ENCODE measurements at places on chromosomes 7 and 10.

- no peak for DNase-seq
These were observed 1135.2 kb downstream of the CNTNAP2 start for GRCh38 chr7:147251751-147252325.

- DNase-seq = no peak
These were observed 49.5 kb downstream of the VSTM2A start for GRCh38 chr7:54591404-54592386.

GRCh38 chr10:75828413-75828812 is 397.0 kb downstream of the LRMDA start:
- no peak for DNase-seq

- no peak for DNase-seq
These were observed 71.8 kb upstream of the GSDME start for GRCh38 chr7:24828891-24829661.

DNA sequence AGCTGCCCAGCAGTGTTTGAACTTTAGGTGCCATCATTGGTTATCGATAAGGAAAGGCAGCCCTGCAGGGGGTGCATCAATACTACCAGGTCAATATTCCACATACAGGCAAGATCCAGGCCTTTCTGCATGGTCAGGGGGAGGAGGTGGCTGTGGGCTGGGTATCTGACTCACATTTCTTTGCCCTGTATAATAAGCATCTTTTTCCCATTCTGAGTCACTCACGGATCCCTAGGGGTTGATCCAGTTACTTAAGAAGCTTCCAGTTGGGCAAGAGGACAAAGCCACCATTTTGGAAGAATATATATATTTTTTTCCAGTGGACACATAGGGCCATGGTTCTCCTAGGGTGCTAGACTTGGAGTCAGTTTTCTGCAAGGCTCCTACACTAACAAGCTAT is 114.2 kb upstream of the HABP2 start:
- DNase-seq = no peak

- no peak for DNase-seq
These were observed 24.0 kb upstream of the HELLS start for GRCh38 chr10:94521276-94522250.

DNA sequence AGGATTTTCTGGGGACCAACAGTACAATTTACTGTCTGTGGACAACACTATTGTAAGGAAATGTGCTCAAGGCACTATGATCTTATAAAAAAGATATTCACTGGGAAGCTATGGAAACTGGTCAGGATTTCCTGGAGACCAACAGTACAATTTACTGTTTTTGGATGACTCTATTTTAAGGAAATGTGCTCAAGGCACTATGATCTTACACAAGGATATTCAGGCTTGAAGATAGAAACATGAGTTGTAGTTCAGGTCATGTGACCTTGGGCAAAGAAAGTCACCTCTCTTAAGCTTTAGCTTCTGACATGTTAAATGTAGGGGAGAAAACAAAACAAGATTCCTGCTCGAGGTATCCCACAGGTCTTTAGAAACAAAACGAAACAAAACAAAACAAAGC is 1.7 kb upstream of the ITPRID1 start:
- no peak for DNase-seq

- no peak for DNase-seq
These were observed 129.1 kb upstream of the BTBD16 start for GRCh38 chr10:122141821-122142640.

GRCh38 chr7:147909431-147910148 is 681.0 kb upstream of the C7orf33 start:
- DNase-seq = no peak

DNA sequence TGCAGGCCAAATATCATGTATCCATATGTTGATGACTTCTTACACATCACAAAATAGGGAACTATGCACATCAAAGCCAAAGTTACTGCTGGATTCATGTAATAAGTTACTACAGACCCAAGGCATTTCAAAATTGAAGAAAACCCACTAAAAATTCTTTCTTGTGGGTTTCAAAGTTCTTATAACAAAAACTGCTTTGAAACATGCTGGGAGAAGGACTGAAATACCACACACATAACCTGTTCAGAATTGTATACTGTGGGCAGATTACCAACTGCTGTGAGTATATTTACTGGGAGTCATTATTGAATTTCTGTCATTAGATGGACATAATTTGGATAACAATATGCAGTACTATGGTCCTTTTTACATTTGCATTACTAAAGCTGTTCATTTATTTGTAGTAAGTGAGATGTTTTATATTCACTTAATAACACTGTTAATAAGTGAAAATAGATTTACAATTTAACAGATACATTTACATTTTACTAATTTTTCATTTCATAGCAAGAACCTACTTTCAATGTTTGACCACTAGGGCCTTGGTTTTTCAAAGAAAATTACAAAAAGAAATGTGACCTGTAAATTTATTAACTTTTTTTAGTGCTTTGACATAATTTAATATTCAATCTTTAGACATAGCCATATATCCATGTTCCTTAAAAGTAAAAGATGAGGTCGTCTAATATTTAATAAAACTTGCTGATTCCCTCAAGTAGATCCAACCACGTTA is 132.6 kb downstream of the MAGI2 start:
- no peak for DNase-seq

GRCh38 chr7:96304573-96304972 is 17.3 kb downstream of the SLC25A13 start:
- no peak for DNase-seq

- DNase-seq = no peak
These were observed 5.4 kb downstream of the CPVL start for GRCh38 chr7:29140873-29141468.

DNA sequence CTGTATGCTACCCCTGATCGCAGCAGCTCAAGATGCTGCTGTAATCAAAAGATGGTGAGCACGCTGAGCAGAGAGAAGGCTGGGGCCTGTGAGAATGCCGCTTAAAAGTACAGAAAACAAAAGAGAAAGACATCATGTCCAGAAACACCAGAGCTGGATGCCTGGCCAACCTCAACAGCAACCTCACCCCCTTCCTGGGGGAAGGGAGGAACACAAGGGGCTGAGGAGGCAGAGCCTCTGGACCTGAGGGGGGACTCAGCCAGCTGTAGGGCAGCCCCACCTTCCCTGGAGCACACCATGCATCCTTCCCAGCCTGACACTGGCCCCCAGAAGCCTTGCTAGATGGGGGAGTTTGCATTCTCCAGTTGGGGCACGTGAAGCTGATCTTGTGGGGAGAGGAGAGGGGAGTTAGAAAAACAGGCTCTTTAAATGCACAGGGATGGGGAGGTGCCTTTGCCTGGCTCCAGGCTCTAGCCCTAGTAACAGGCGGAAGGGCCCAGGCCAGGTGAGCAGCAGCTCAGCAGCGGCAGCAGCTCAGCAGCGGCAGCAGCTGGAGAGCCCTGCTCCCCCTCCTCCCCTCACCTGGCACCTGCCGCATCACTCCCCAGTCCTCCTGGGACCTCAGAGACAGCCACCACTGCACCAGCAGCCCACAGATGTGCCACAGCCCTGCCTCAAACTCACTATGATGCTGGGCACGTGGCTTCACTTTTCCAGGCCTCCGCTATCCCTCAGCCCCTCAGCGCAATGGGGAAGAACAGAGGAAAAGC is 156.3 kb downstream of the NEURL1 start:
- no peak for DNase-seq

DNA sequence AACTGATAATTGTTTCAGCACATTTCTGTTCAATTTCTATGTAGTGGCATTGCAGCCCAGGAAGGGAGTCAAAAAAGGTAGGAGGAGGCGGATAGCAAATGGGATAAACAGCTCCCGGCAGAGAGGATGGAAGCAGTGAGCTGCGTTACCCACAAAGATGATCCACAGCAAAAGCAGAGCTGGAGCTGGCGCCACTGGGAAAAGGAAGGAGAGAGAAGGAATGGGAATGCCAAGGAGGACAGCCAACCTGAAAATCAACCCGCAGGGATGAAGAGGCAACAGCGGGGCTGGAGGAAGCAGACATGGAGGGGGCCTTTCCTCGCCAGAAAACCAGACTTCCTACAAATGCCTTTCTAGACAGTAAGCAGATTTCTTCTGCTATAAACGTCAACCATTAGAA is 82.7 kb upstream of the ADAM12 start:
- DNase-seq = no peak

GRCh38 chr7:36659172-36659516 is 65.2 kb downstream of the AOAH start:
- no peak for DNase-seq

DNA sequence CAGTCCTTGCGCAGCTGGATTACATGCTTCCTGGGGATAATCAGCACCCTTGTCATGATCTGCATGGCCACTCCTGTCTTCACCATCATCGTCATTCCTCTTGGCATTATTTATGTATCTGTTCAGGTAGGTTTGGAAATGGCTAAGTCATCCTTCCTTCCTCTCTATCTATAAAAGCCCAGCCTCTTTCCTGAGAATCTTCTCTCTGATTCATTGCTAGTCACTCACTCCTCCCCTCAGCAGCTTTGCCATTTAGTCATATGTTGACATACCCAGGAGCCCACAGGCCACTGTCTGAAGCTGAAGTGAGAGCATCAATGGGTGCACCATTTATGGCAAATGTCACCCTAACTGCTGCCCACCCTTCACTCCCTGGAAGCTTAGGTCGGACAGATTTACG is 52.0 kb downstream of the ABCC2 start:
- DNase-seq = no peak

GRCh38 chr7:82430500-82431465 is 12.8 kb downstream of the CACNA2D1 start:
- no peak for DNase-seq

DNA sequence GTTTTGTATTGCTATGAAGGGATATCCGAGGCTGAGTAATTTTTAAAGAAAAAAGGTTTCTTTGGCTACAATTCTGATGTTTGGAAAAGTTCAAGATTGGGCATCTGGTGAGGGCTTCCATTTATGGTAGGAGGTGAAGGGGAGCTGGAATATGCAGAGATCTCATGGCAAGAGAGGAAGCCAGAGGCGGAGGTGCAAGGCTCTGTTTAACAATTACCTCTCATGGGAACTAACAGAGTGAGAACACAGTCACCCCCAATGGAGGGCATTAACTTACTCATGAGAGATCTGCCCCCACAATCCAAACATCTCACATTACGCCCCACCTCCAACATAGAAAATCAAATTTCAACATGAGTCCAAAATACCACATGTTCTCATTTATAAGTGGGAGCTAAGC is 62.0 kb downstream of the AKR1D1 start:
- DNase-seq = no peak

DNA sequence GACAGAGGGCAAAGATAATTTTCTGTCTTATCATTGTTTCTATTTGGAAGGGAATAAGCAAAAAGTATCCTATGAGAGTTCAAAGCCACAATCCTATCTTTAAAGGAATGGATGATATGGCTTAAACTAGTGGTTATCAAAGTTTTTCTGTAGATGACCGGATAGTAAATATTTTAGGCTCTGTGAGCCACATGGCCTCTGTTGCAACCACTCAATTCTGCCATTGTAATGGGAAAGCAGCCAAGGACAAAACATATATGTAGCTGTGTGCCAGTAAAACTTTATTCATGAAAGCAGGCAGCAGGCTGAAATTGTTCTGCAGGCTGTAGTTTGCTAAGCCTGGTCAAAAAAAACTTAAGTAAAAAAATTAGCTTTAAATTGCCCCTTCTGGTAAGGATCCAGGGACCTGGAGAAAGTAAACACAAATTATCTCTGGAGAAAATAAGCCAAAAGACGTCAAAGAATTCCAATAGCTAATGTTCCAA is 73.3 kb downstream of the THSD7A start:
- DNase-seq = no peak

- DNase-seq = no peak
These were observed 9.4 kb downstream of the RNF133 start for GRCh38 chr7:122689346-122690109.

DNA sequence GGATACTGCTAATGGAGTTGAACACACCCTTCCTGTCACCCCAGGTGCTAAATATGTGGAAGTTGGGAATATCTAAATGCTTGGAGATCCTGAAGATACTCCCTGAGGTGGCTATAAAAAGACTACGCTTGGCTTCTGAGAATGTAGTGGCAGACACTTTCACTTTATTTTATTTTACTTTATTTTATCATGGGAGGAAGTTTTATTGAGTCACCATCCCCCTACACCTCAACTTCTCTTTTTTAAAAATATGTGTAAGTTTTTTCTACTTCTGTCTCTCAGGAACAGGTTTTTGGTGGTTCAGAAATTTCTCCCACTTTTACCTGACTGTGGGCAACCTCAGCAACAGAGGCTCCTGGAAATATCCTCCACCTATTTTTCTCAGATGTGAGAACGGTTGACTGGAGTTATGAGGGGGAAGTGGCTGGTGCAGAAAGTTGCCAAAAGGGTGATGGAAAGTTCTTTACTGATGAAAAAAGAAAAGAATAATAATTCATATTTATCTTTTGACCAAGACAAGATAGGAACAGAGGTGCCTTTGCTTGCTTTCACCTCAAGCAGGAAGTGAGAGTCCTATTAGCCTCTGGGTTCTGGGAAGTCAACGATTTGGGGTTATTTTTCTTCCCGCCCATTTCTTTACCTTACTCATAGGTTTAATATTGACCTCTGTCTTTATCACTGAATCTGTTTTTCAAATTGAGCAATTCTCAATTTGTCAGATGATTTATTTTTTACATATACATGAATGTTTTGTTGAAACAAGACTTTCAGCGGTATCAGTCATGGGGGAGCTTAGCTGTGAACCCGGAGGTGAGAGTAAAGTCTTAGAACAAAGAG is 103.6 kb downstream of the AHR start:
- peak; percentile 35 for DNase-seq

GRCh38 chr7:72335561-72336381 is 76.4 kb downstream of the CALN1 start:
- DNase-seq = no peak
